Head of caudate nucleus (tissue), 42 donors: ENCODE measurements at places on chromosomes 2 and 18.

DNA sequence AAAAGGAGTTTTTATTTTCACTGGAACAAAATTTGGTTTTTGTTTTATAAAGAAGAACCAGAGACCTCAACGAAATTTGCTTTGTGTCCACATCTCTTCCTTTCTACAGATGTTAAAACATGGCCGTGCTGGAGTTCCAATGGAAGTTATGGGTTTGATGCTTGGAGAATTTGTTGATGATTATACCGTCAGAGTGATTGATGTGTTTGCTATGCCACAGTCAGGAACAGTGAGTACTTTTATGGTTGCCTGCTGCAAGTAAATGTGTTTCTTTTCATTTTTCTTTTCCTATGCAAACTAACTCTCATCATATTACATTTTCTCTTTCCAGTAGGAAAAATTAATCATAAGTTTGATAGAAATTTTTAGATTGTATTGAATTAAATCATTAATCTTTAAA is 48.4 kb upstream of the TBR1 start:
- no peak for DNase-seq

DNA sequence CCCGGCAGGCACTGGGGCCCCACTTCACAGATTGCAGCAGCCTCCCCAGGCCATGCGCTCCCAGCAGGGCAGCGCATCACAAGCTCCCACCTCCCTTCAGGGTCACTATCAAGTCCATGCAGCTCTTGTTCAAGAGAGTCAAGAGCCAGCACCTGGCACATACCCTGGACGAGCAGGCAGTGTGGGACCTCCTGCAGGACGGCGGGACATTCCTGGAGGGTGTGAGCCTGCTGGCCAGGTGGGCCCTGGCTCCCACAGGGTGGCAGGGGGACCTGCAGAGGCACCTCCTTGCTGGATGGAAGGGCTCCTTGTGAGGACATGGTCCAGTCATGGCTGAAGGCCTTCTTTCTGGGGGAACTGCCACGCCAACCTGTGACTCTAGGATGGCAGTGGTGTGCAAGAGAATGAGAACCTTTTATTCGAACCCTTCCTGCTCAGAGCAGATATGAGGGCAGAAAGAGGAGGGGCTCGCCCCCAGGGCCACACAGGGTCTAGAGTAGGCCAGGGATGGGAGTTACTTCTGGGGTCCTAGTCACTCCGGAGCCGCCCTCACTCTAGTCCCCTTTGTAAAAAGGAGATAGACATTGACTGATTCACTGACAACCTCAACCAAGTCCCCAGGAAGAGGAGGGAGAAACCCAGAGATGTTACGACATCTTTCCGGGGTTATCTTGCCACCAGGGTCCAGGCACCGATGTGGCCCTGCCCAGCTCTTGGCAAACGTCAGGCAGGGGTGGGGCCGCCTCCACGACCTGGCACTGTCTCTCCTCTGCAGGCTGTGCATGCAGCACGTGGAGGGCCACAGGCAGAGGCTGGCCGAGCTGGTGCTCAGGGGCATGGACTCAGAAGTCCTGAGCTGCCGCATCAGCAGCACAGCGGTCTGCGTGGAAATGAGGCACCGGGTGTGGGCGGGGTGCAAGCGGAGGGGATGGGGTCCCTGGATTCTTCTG is 31.3 kb downstream of the HJURP start:
- DNase-seq = no peak

- no peak for DNase-seq
Observed at GRCh38 chr2:189654641-189655040, 6.6 kb upstream of the ASNSD1 start.

DNA sequence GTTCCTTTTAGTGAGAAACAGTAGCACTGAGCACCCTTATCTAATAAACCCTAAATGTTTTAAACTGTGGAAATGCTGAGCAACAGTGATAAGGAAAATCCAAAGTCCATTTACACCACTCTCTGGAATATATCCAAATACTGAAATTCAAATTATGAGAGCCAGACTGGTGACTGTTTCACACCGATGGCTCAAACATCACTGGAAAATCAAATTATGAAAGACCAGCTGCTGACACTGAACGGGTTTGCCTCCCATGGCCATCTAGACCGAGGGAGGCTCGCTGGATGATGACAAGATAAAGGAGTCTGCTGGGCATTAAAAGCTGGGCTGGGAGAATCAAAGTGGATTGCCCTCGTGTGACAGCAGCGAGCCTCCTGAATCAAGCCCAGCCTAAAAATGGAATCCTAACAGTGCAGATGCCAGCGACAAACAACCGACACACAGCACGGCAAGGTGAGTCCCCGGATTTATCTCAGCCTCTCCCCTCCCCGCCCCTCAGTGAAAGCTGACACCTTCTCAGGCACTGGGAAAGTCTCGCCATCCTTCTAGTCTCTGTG is 30.3 kb downstream of the SERPINE2 start:
- no peak for DNase-seq

DNA sequence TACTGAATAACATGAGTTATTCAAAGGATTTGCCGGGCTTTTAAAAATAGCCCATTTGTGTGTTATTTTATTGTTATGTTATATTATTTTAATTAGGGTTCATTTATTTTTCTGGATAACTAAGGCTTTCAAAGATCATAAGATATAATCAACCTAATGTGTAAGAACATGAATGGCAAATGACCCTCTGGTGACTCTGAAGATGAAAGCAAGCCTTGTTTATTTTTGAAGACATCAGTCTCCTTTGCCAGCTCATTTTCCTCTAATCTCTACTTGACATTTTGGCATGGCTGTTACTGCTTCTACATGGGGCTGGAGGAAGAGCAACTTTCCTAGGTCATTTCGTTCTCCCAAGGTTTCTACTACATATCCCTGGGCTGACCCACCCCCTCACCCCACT is 10.6 kb downstream of the FAP start:
- no peak for DNase-seq

DNA sequence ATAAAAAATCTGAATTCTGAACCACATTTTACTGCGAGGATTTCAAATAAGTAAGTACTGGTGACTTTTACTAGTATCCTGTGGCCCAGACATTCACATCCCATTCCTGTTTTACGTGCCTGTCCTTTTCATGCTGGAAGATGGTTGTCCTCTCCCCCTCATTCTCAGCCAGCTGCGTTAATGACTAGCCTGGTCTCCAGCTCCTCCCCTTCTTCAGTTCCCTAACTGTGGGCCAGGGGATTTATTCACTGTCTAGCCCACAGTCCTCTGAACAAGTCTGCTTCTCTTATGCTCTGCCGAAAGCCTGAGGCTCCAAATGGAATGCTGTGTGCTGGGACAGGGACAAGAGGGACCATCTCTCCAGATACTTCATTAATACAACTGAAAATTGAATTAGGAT is 373.9 kb downstream of the PTPRM start:
- DNase-seq = no peak

DNA sequence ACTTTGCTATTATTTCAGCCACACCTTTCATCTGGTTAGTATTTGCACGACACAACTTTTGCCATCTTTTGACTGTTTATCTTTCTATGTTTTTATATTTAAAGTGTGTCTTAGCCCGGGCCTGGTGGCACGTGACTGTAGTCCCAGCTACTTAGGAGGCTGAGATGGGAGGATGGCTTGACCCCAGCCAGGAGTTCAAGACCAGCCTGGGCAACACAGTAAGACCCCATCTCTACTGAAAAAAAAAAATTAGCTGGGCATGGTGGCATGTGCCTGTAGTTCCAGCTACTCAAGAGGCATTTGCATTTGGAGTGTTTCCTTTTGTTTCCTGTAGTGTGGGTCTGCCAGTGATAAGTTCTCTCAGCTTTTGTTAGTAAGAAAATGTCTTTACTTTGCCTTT is 88.7 kb upstream of the GLI2 start:
- DNase-seq = no peak

GRCh38 chr2:42652086-42652485 is 83.7 kb downstream of the MTA3 start:
- no peak for DNase-seq

DNA sequence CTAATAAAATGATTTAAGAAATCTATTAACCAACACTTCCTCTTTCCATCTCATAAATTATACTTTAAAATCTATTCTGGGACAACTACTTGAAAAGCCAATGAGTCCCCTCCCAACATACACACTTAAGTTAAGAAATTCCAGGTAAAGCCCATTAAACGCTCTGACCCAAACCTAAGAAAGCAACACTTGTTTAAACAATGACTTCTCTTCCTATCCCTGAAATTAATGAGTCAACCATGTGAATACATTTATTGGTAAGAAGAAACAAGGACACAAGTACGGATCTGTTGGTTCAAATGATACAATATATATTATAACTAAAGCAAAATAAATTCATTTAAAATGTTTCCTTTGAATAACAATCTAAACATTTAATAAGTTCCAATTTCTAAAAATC is 279.4 kb downstream of the ERBB4 start:
- no peak for DNase-seq

GRCh38 chr2:17593841-17594491 is 53.5 kb downstream of the VSNL1 start:
- DNase-seq = no peak

DNA sequence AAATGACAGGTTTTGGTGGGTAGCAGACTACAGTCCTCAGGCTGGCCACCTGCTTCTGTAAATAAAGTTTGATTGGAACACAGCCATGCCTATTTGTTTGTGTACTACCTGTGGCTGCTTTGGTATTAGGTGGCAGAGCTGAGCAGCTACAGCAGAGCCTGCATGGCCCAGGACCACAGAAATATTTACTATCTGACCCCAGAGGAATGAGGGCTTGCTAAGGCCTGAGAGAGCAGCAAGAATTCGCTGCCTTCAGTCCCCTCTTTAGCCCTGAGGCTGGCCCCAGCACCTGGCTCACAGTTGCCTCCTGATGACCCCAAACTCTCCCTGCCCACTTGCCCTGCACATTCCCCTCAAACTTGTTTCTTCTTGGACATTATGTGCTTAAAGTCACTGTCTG is 32.5 kb downstream of the POLR1A start:
- DNase-seq = no peak

DNA sequence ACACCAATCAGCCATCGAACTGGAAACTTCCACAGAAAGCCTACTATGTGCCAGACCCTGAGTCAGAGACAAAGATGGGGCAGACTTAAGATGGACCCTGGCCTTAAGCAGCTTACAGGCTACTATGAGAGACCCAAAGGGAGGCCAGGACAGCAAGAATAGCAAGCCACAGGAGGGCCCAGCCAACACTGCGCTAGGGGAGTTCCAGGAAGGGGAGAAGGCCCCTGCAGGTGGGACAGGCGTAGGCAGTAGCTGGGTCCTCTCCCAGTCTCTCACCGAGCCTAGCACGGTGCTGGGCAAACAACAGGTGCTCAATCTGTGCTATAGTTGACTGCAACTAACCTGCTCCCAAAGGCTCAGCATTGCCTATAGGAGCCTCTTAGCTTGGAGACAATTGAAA is 136.2 kb downstream of the CLIP4 start:
- DNase-seq = no peak

GRCh38 chr2:130842770-130843169 is 6.1 kb downstream of the ARHGEF4 start:
- DNase-seq = no peak

- DNase-seq = no peak
Observed at GRCh38 chr2:71699428-71699827, 246.1 kb downstream of the DYSF start.

GRCh38 chr2:7858624-7859023 is 823.2 kb upstream of the ID2 start:
- no peak for DNase-seq

DNA sequence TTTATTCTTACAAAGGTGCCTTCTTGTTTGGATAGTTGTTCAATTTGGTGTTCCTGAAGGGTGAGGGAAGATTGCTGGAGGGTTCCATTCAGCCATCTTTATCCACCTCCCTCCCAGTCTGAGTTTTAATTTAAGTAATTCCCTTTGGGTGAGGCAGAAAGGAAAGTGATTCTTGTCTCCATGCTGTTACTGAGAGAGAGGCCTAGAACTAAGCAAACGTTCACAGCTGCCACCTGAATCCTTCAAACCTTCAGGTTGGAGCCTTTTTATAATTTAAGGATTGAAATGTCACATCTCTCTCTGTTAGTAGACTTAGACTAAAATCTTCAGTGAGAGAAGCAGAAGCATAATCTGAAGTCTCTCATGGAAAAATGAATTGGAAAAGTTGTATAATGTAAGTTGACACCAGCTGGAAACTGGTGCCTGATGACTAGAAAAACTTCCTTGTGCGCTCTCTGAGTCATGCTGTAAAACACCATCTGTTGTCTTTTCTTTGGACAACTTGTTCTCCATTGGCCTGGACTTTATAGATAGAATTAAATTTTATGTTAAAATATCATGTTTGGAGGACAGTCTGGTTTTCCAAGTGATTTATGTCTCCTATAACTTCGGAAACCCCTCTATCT is 14.6 kb downstream of the STRADB start:
- no peak for DNase-seq
